Inflammatory macrophage treated with lipopolysaccharide for 1 hour (primary cell): ENCODE measurements at places on chromosomes 11 and 22.

DNA sequence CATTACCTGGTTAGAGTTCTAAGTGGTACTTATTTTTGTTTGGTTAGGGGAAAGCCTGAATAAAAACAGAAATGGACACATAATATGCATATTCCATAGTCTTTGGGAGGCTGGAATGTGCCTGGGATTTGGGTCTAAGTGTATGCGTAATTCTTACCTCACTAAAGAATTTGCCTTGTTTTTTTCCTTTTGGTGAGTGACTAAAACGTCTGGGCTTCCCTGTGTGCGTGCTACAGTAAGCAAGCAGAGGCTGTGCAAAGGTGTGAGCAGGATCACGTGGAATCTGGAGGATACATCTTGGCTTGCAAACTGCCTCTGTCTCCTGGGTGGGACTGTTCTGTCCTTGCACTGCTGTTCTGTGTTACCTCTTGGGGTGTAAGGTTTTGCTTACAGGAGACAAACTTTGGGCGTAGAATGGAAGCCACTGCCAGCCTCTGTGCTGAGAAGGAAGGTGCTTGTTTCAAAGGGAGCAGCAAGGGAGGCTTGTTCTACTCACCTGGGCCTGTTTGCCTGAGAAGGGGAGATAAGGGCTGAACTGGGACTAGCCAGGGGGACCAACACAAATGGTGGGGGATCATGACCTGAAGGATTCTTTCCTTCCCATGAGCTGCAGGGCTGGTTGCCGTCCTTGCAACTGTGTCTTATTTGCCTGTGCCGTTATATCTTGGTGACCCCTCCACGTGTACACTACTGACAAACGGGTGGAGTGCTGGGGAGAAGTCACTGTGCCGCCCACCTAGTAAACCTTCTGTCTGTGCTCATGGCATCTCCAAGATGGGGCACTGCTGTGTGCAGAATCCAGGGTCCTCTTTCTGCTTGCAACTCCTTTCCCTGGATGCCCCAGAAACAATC, 4.5 kb downstream of the NEAT1 start:
- peak; percentile 51 for DNase-seq

- DNase-seq: no peak
Observed at GRCh38 chr22:50720301-50721256, 17.4 kb upstream of the ACR start.

DNA sequence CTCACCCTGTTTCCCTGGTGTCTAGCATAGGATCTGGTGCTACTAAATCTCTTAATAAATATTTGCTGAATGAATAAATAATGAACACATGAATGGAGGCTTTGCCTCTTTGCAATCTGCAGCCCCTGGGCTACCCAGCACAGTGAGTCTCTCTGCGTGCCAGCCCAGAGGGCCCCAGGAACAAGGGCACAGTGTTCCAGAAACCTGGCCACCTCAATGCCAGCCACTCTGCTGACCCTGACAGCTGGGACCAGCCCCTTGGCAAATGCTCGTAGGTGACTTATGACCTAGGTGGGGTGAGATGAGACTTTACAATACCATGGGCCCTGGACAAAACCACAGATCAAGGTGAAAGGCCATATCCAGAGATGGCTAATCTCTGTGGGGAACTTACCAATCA, 31.6 kb downstream of the UQCR10 start:
- DNase-seq: no peak

GRCh38 chr11:104898685-104899013, 389 bp upstream of the CASP12 start:
- DNase-seq: no peak

GRCh38 chr22:32219026-32219425, 14.2 kb upstream of the RFPL2 start:
- DNase-seq: peak; percentile 84

DNA sequence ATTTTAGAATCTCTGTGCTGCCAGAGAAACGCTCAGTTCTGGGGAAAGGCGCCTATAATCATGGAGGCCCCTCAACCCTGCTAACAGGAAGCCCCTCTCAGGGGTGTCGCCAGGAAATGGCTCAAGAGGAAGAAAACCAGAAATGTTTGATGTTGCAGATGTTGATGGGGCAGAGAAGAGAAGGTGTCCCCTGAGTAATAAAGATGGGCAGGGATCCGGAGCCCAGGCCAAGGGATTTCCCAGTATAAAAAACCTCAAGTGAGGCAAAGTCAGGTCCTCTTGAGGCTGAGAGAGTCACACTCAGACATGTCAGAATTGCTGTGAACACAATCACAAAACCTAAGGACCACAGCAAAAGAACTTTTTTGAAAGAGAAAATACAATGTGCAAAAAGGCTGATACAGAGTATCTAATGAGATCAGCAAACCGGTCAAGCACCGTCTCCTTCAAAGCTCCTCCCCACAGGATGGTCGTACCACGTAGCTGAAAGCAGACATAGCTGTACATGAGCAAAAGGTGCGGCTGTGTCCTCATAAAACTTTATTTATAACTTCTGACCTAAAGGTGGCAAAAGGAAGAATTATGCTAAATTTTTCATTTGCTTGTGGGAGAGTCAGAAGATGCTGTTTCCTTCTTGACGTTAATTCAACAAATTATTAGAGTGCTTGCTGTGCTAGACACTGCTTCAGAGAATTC, 12.2 kb downstream of the MOV10L1 start:
- DNase-seq: no peak

- no peak for DNase-seq
Observed at GRCh38 chr11:3231851-3232744, at the start of gene MRGPRE. Gene MRGPRE (minus strand): TSS chr11:3232417. CDS start chr11:3228799, 3,618 bp downstream.

- no peak for DNase-seq
Observed at GRCh38 chr11:75499423-75500190, 26.1 kb downstream of the GDPD5 start.

GRCh38 chr11:34655335-34656008, 34.6 kb downstream of the EHF start:
- no peak for DNase-seq

GRCh38 chr11:125931668-125932067, 14.2 kb upstream of the VSIG10L2 start:
- no peak for DNase-seq

DNA sequence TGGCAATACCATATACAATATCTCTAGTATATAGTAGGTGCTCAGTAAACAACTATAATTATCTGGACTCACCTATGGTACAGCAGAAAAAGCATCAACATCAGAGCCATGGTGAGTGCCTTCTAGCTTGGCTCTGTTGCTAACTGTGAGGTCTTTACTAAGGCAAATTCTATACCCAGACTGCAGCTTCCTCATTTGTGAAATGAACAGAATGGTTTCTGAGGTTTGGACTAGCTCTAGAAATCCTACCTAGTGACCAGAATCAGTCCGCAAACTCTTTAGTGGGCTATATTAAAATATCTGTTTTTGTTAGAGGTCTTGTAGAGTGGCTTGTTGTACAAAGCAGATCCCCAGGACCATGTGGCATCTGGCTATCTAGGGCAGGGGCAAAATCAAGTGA, 3.7 kb downstream of the MS4A1 start:
- DNase-seq: no peak

- no peak for DNase-seq
Observed at GRCh38 chr11:120800206-120800605, 223.7 kb upstream of the TBCEL start.

- no peak for DNase-seq
Observed at GRCh38 chr11:132734217-132734616, 798.1 kb downstream of the OPCML start.

- DNase-seq: no peak
Observed at GRCh38 chr11:16361108-16361865, 4.9 kb upstream of the SOX6 start.

DNA sequence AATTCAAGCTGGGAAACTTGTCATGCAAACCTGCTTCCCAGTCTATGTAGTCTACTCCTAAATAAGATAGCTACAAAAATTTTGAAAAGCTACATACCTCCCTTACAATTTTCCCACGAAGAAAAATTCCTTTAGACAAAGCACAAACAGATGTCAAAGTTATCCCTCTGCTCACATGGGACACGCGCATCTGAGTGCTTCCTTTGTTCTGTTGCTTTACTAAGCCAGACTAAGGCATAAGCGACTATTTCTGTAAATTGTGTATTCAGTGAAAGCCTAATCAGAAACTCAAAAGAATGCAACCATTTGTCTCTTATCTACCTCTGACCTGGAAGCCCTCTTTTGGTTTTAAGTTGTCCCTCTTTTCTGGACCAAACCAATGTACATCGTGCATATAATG, 583.7 kb upstream of the B3GAT1 start:
- DNase-seq: no peak

DNA sequence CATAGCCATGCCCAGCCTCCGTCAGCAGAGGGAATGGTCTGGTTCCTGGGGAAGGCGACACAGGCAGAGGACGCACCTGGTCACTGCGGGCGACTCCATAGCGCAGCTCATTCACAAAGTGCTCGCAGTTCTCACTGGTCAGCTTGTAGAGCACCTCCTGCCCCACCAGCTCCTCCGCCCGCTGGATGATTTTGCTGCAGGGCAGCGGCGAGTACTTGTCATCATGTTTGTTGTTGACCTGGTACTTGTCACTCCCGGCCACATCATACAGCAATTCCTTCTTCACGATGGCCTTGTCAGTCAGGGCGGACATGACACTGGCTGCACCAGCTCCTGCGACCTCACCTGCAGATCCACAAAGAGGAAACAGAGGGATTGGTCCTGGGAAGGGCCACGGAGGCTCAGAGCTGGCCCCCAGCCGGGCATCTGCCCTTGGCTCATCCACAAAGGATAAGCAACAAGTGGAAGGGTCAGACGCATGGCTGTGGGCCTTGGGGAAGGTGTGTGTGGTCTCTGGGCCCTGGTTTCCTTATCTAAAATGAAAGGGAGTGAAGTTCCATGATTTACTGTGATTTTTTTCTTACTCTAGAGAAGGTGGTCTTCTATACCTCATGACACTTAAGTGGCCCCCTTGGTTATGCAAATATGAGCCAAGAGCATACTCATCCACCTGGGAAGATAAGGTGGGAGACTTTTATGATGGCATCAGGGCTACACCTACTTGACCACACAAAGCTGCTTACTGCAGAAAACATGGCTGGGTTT, 24.0 kb downstream of the PLAAT3 start:
- no peak for DNase-seq

DNA sequence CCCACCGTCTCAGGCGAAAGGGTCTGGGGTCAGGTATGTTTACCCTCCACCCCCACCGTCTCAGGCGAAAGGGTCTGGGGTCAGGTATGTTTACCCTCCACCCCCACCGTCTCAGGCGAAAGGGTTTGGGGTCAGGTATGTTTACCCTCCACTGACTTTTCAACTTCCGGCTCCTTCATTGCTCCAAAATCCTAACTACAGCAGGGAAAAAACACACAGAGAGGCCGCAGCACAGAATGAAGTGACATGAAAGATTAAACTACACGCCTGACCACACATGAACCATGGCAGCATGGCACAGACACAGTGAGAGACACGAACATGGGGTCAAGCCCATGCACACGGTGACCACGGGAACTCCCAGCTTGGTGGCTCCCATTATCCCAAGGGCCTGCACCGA, 634.9 kb upstream of the B3GAT1 start:
- DNase-seq: no peak

DNA sequence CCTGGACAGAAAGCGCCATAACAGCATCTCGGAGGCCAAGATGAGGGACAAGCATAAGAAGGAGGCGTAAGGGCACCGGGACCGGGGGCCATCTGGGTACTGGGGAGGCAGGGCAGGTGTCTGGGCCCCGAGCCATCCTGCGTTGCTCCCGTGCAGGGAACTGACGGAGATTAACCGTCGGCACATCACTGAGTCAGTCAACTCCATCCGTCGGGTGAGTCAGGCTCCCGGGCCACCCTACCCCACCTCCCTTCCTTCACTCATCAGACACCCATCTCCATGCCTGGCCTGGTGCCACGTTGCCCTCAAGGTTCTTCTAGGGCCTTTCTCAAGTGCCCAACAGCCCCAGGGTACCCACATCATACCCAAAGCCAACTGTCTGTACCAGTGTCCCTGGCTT, 15.0 kb downstream of the PLCB3 start:
- DNase-seq: no peak

DNA sequence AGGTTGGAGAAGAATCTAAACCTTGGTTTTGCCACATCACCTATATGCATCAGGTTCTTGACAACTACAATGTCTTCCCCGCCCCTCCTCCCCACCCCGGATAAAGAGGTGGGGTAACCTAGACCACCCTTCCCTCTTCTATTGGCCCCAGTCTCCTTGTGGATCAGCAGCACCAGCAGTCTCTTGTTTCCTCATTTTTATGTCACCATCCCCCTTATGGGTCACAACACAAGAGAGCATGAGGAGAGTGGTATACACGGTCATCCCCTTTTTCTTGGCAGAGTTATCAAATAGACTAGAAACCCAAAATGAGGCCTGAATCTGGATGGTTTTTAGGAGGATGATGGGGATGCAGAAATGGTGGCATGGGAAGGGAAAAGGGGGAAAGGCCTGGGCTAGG, 1.2 kb downstream of the MS4A4E start:
- no peak for DNase-seq

DNA sequence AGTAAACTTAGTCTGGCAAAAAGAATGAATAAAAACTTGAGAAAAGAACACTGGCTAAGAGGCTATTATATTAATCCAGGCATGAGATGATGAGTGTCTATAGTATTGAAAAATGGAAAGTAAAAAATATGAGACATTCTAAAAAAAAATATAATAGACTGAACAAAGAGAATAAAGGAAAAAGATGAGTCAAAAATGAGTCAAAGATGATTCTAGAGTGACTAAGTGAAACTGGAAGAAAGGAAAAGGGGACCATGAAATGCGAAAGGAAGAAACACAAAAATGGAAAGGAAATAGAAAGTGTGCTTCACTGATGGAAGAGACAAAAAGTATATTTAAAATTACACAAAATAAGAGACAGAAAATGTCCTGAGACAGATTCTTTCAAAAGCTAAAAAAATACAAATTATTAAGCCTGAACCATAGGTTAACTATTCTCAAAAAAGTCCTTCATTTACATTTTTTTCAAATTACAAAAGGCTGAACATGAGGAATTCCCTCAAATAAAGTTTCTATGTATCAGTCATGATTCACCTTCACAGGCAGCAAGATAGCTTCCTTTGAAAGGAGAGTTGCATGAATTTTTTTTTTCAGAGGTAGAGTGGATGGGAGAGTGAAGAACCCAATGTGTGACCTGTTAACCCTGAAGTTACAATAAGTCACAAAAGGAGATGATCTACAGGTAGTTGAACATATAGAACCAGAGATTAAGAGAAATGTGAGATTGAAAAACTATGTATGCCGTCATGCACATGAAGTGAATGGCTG, 75.2 kb downstream of the EIF3M start:
- DNase-seq: no peak

- DNase-seq: no peak
Observed at GRCh38 chr11:43381802-43382201, 23.1 kb downstream of the TTC17 start.

GRCh38 chr22:32561756-32562155, 87.1 kb downstream of the FBXO7 start:
- DNase-seq: no peak

GRCh38 chr11:16605389-16605893, 133.0 kb upstream of the C11orf58 start:
- DNase-seq: no peak

- no peak for DNase-seq
Observed at GRCh38 chr11:132046288-132046865, 676.0 kb downstream of the NTM start.
